ENCODE measurements at places on chromosomes 5 and 9. TPM values are rescaled to one million over a fixed set of nuclear protein-coding genes. Genes with fewer than 3 reads are reported as not detected.

FABP6 gene
- not detected for total RNA-seq

EPB41L4B gene
- not detected for total RNA-seq

UBE2QL1 gene
- not detected for total RNA-seq

TNFSF15 gene
- 0.02 TPM for total RNA-seq

LECT2 gene
- total RNA-seq = not detected

SLC25A2 gene
- total RNA-seq = not detected

HTR1A gene
- not detected for total RNA-seq

ICE1 gene
- total RNA-seq = 21.9 TPM

GABRA1 gene
- not detected for total RNA-seq

MAMDC2 gene
- total RNA-seq = 16.1 TPM

- H3K36me3 ChIP-seq = no peaks in the 10 kb centered on the region
- peak overlapping the region; percentile 99 for H3K27ac ChIP-seq
- H3K4me1 ChIP-seq = peaks cover 31% of the 10 kb centered on the region
- H3K27me3 ChIP-seq = peaks cover 5% of the 10 kb centered on the region
- H3K4me3 ChIP-seq = peak overlapping the region; percentile 96
Observed at GRCh38 chr5:131635684-131636572, 899 bp upstream of the RAPGEF6 start.

DNA sequence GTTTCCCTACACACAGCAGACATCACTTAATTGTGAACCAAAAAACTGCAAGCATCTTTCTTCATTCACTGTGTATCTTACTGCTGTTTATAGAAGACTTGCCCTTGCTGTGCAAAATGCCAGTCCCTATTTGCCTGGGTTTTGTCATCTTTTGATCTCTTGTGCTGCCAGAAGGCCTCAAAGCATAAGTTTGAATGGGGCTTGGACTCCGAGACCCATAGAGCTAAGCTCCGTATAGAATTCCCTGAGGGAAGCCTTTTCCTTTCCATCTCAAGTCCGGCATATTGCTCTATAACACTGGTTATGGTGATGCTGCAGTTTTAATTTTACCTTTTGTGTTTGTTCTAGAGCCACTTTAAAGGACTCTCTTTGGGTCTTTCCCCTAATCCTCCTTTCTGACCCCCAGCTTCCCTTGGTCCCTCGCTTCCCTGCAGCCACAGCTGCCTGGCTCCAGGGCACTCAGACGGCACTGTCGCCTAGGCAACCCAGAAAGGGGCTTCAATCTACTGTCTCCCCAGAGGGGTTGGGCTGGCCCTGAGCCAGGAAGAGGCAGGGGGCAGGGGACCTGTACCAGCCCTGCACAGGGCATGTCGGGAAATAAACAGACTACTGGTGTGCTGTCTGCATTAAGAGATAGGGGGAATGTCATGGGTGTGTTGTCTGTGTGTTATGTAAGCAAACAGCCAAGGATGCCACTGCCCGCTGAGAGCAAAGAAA, 73.4 kb upstream of the MELK start:
- no peak for DNase-seq
- peaks cover 20% of the 10 kb centered on the region for H3K27me3 ChIP-seq
- H3K4me3 ChIP-seq = no peak overlapping the region
- H3K27ac ChIP-seq = no peak overlapping the region
- H3K4me1 ChIP-seq = no peaks in the 10 kb centered on the region

DNA sequence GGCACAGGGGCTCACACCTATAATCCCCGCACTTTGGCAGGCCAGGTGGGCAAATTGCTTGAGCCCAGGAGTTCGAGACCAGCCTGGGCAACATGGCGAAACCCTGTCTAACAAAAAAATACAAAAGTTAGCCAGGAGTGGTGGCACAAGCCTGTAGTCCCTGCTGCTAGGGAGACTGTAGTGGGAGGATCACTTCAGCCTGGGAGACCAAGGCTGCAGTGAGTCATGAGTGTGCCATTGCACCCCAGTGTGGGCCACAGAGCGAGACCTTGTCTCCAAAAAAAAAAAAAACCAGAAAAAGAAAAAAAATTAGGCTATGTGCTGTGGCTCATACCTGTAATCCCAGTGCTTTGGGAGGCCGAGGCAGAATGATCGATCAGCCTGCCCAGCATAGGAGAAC, 58.5 kb upstream of the EIF4EBP3 start:
- H3K27ac ChIP-seq = no peak overlapping the region
- no peak for DNase-seq
- peaks cover 17% of the 10 kb centered on the region for H3K36me3 ChIP-seq

GRCh38 chr9:116008278-116008677, 145.3 kb upstream of the PAPPA start:
- no peak overlapping the region for H3K4me3 ChIP-seq
- no peak for DNase-seq
- no peaks in the 10 kb centered on the region for H3K27me3 ChIP-seq
- no peaks in the 10 kb centered on the region for H3K36me3 ChIP-seq

- no peaks in the 10 kb centered on the region for H3K27me3 ChIP-seq
- H3K4me1 ChIP-seq = peaks cover 11% of the 10 kb centered on the region
- no peak overlapping the region for H3K27ac ChIP-seq
- DNase-seq = no peak
- H3K4me3 ChIP-seq = no peak overlapping the region
Observed at GRCh38 chr5:41256400-41256799, 43.1 kb upstream of the C6 start.

DNA sequence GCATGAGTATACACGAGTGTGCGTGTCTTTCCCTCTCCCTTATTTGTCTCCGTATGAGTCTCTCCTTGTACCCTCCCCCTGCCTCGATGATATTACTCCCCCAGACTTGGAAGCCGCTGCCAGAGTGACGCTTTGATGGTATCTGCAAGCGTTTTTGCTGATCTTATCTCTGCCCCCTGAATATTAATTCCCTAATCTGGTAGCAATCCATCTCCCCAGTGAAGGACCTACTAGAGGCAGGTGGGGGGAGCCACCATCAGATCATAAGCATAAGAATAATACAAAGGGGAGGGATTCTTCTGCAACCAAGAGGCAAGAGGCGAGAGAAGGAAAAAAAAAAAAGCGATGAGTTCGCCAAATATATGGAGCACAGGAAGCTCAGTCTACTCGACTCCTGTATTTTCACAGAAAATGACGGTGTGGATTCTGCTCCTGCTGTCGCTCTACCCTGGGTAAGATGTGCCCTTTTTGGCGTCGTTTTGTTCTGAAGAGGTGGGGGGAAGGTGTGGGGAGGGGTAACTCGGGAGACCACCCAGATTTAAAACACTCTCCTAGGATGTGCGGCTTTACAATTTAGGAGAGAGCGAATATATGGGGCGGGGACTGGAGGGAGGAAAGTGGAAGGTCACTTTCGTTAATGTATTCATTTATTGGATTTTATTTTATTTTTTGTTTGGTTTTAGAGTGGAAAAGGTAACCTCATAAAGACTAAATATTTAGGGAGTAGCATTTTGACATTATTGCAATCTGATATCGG, at the start of gene GABRG2:
GABRG2 (plus strand) TSS at position 119 of the 757 bp plus-strand sequence; CDS start at position 346, 227 bp downstream.
- no peaks in the 10 kb centered on the region for H3K27me3 ChIP-seq
- no peaks in the 10 kb centered on the region for H3K36me3 ChIP-seq
- no peaks in the 10 kb centered on the region for H3K4me1 ChIP-seq

GRCh38 chr5:9658706-9659105, 28.6 kb upstream of the TAS2R1 start:
- no peaks in the 10 kb centered on the region for H3K36me3 ChIP-seq
- peak overlapping the region; percentile 58 for H3K27ac ChIP-seq
- no peak overlapping the region for H3K4me3 ChIP-seq
- DNase-seq = peak; percentile 75
- H3K4me1 ChIP-seq = peaks cover 69% of the 10 kb centered on the region

DNA sequence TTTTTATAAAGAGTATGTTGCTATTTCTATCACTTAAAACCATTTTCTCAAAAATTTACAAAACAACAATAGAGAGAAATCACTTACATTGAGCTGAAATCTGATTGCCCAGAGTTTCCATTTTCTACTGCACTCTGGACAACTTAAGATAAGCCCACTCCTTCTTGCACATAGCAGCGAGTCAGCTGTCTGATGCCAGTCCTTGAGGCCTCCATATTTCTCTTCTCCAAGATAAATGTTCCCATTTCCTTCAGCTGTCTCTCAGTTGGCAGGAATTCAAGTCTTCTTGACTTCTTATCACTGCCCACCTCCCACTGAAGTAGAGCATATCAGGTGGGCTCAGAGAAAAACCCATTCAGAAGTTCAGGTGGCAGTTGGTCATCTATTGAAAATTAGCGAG, 78.5 kb upstream of the PIP5K1B start:
- H3K4me3 ChIP-seq = no peak overlapping the region
- no peaks in the 10 kb centered on the region for H3K36me3 ChIP-seq
- no peak for DNase-seq
- no peaks in the 10 kb centered on the region for H3K4me1 ChIP-seq

GRCh38 chr5:40383749-40384651, 295.7 kb upstream of the PTGER4 start:
- DNase-seq = peak; percentile 80
- peaks cover 8% of the 10 kb centered on the region for H3K36me3 ChIP-seq
- peak overlapping the region; percentile 64 for H3K4me3 ChIP-seq
- peaks cover 63% of the 10 kb centered on the region for H3K4me1 ChIP-seq
- H3K27me3 ChIP-seq = no peaks in the 10 kb centered on the region
- peak overlapping the region; percentile 92 for H3K27ac ChIP-seq

GRCh38 chr9:98658951-98659351, 49.8 kb downstream of the GABBR2 start:
- peaks cover 5% of the 10 kb centered on the region for H3K36me3 ChIP-seq
- H3K4me1 ChIP-seq = peaks cover 59% of the 10 kb centered on the region
- peak overlapping the region; percentile 9 for H3K4me3 ChIP-seq
- peak; percentile 67 for DNase-seq
- H3K27ac ChIP-seq = peak overlapping the region; percentile 97
- peaks cover 2% of the 10 kb centered on the region for H3K27me3 ChIP-seq

DNA sequence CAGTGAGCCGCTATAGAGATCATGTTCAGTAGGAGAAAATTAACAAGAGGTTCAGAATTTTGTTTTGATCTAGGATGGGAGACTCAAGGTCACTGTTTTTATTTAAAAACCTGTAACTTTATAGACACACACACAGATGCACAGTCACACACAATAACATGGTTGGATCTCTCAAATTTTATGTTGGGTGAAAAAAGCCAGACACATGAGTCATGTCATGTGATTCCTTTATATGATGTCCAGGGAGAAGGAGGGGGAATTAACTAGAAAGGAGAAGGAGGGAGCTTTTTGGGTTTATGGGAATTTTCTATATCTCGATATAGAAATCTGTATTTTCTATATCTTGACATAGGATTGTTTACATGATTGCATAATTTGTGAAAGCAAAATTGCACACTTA, 17.1 kb downstream of the C6 start:
- H3K27me3 ChIP-seq = no peaks in the 10 kb centered on the region
- no peak for DNase-seq
- H3K4me1 ChIP-seq = no peaks in the 10 kb centered on the region
- no peak overlapping the region for H3K27ac ChIP-seq

GRCh38 chr5:80399526-80400239, 8.2 kb upstream of the ZFYVE16 start:
- H3K4me3 ChIP-seq = no peak overlapping the region
- peak; percentile 30 for DNase-seq
- H3K4me1 ChIP-seq = peaks cover 6% of the 10 kb centered on the region
- no peaks in the 10 kb centered on the region for H3K36me3 ChIP-seq
- no peak overlapping the region for H3K27ac ChIP-seq
- peaks cover 12% of the 10 kb centered on the region for H3K27me3 ChIP-seq

DNA sequence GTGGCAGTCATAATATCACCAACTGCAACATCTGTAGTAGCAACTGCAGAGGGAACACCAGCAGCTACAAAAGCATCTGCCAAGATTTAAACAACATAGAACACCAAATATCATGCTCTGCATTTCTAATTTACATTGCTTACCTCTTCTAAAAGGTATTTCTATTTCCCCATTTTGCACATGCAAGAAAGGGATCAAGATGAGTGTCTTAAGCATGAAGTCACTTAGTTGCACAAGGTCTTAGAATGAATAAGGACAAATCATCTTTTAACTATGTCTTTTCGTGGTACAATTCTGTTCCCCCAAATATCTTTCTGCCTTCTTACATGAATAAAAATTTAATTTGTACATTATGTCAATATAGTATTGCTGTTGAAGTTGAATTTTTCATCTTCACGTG, 1746.4 kb downstream of the EFNA5 start:
- no peak overlapping the region for H3K27ac ChIP-seq
- no peak for DNase-seq
- no peak overlapping the region for H3K4me3 ChIP-seq

GRCh38 chr5:136094913-136095641, 37.6 kb upstream of the SMAD5 start:
- DNase-seq = no peak
- no peak overlapping the region for H3K27ac ChIP-seq
- peaks cover 4% of the 10 kb centered on the region for H3K4me1 ChIP-seq

GRCh38 chr5:53397845-53398244, 82.6 kb upstream of the FST start:
- peak; percentile 84 for DNase-seq
- peak overlapping the region; percentile 6 for H3K4me3 ChIP-seq
- peak overlapping the region; percentile 74 for H3K27ac ChIP-seq
- H3K4me1 ChIP-seq = peaks cover 57% of the 10 kb centered on the region
- H3K36me3 ChIP-seq = peaks cover 11% of the 10 kb centered on the region

GRCh38 chr5:173602423-173602822, 14.0 kb downstream of the BOD1 start:
- DNase-seq = peak; percentile 58
- no peaks in the 10 kb centered on the region for H3K27me3 ChIP-seq
- no peak overlapping the region for H3K4me3 ChIP-seq
- H3K36me3 ChIP-seq = peaks cover 40% of the 10 kb centered on the region

- H3K27me3 ChIP-seq = peaks cover 3% of the 10 kb centered on the region
- no peak overlapping the region for H3K4me3 ChIP-seq
- DNase-seq = no peak
- peaks cover 26% of the 10 kb centered on the region for H3K4me1 ChIP-seq
- H3K27ac ChIP-seq = no peak overlapping the region
Observed at GRCh38 chr5:75020016-75020656, 32.2 kb downstream of the GCNT4 start.

DNA sequence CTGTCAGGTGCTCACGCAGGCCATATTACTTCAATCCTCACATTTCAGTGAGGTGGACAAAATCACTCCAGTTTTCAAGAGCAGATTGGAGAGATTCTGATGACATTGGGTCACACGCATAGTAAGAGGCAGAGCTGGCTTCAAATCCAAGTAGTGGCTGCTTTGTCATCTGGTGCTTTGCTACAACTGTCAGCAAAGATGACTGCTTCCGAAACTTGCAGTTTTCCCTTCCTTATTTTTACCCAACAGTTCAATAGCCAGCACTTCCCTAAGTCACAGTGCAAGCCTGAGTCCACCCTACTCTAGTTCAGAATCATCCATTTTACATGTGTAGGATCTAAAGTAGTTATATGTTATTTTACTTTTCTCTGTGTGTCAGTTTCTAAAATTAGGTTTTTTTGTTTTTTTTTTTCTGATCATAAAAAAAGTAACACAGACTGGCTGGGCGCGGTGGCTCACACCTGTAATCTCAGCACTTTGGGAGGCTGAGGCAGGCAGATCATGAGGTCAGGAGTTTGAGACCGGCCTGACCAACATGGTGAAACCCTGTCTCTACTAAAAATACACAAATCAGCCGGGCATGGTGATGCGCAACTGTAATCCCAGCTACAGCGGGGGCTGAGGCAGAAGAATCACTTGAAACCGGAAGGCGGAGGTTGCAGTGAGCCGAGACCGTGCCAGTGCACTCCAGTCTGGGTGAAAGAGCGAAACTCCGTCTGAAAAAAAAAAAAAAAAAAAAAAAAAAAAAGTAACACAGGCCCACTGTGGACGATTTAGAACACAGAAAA, 49.6 kb downstream of the ANKDD1B start:
- H3K4me1 ChIP-seq = peaks cover 11% of the 10 kb centered on the region
- no peak overlapping the region for H3K4me3 ChIP-seq
- H3K27ac ChIP-seq = no peak overlapping the region
- DNase-seq = no peak
- no peaks in the 10 kb centered on the region for H3K27me3 ChIP-seq

GRCh38 chr5:122152266-122152900, 23.0 kb downstream of the ZNF474 start:
- peaks cover 12% of the 10 kb centered on the region for H3K36me3 ChIP-seq
- peaks cover 82% of the 10 kb centered on the region for H3K4me1 ChIP-seq
- H3K27me3 ChIP-seq = no peaks in the 10 kb centered on the region
- H3K27ac ChIP-seq = peak overlapping the region; percentile 93
- H3K4me3 ChIP-seq = peak overlapping the region; percentile 77

All from HFFc6 (cell line).